ENCODE measurements at places on chromosomes 4 and X. TPM values are rescaled to one million over a fixed set of nuclear protein-coding genes. Genes with fewer than 3 reads are reported as not detected.

Gene ADAMTS3
- not detected for total RNA-seq

- no peak for DNase-seq
Measured at GRCh38 chr4:12968345-12968744, 515.8 kb downstream of the RAB28 start.

DNA sequence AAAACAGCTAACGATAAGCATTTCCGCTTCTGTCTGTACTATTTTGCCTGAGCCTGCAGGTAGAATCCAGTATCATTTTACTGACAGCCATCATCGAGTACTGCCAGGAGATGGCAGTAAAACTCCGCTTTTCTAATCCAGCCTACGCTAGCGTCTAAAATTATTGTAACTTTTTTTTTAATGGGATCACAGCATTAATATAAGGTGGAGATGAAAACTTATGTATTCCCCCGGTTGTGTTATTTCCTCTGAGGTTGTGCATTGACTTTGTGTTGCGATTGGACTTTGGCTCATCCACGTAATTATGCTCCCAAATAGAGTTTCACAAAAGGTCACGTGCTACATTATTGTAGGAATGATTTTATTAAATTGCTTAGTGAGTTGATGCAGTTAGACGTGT lies 248.1 kb downstream of the C4orf33 start:
- no peak for DNase-seq

- no peak for DNase-seq
Measured at GRCh38 chr4:17552427-17552826, 24.6 kb upstream of the LAP3 start.

Data from activated naive CD4-positive, alpha-beta T cell treated with anti-CD3 and anti-CD28 coated beads, Interleukin-2, amount 50 U/mL, for 72 hours (primary cell).